Stimulated activated naive CD4-positive, alpha-beta T cell treated with Interleukin-2 at 50 U/mL for 16 hours (primary cell): ENCODE measurements at places on chromosomes 16 and 17.

- DNase-seq, result no peak
Measured at GRCh38 chr16:62738666-62739460, 702.6 kb upstream of the CDH8 start.

DNA sequence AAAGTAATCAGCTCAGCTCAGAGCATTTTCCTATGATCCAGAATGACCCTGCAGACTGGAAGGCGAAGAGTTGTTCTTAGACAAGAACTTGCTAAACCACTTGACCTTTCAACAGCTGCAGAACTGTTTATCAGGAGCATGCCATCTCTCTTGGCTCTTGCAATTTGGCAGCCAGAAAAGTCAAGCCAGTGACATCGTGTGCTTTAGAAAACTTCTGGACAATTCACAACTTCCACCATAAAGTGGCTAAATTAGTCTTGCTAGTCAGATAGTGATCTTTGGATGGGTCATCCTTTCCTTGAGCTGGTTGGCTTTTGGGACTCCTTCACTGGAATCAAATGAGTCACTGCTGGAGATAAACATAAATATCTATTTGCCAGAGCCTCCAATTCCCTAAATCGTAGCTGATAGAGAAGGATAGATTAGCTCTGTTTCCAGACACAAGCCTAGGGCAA, 146.5 kb downstream of the MAP2K6 start:
- DNase-seq, result no peak

GRCh38 chr16:60541535-60541934, 1494.7 kb downstream of the CDH8 start:
- no peak for DNase-seq

DNA sequence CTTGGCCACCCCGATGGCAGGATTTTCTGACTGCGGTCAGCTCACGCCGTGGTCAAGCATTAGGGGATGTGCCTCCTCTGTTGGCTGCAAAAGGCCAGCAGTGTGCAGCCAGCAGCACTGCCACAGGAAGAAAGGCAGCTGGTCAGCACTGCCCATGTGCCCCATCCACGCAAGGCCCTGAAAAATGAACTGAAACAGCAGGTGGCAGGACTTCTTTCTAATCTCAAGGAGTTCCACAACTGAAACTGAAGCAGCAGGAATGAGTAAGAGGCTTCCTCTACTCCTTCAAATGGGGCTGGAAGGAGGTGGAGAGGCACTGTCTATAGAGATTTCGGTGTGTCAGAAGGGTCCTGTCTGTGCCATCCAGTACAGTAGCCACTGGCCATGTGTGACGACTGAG, 3.2 kb downstream of the ZNF500 start:
- no peak for DNase-seq

DNA sequence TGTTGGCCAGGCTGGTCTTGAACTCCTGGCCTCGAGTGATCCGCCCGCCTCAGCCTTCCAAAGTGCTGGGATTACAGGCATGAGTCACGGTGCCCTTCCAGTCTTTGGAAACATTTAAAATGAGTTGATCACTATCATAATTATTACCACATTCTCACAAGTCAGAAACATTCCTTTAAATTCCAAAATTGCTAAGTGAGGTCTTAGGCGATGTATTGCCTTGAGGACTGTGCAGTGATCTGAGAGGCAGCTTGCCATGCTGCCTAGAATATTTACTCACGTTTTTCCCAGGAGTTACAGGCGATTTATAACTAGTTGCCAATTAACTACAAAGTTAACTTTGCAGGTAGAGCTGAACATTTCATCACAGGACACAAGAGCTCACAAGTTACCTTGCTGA, 5.7 kb upstream of the ATXN1L start:
- DNase-seq, result no peak

DNA sequence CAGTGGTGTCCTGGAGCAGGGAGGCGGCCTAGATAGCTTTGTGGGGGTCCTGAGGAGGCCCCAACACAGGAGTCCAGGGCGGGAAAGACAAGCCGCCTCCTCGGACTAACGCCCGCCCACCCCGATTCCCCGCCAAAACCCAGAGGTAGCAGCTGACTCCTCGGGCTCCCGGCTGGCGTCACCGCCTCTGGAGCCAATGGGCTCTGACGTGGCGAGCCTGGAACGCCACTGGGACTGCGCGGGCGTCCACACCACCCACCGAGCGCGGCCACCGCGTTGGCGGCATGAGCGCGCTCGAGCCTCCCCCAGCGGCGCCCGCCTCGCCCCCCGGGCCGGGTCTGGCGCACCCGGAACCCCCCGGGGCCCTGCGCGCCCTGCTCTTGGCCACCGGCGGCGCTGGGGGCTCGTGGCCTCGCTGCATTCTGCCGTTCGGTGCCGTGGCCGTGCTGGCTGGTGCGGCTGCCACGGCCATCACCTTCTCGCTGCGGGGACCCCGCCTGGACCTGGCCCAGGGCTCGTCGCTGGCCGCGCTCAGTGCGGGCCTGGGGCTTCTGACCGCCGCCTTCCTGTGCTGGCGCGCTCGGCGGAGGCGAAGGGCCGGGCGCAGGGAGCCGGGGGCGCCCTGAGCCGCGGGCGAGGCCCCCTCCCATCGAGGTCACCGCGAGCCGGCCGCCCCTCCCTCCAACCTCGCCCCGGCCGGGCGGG, 3.4 kb upstream of the NTN3 start:
- DNase-seq, result no peak

GRCh38 chr16:24499193-24499814, 40.1 kb upstream of the RBBP6 start:
- DNase-seq, result no peak

DNA sequence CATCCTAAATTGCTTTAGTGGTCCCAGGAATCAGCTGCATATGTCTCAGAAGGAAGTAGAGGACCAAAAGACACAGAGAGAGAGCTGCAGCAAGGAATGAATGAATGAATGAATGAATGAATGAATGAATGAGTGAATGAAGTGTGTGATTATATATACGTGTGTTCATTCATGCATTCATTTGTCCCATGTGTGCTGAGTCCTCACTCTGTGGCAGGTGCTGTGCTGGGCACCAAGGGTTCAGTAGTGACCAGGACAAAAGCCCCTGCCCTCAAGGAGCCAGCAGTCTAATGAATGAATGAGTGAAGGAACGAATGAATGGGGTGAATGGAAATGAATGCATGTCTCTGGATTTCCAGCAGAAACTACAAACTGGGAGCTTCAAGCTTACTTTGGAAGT, 9.4 kb downstream of the CNGB1 start:
- no peak for DNase-seq

DNA sequence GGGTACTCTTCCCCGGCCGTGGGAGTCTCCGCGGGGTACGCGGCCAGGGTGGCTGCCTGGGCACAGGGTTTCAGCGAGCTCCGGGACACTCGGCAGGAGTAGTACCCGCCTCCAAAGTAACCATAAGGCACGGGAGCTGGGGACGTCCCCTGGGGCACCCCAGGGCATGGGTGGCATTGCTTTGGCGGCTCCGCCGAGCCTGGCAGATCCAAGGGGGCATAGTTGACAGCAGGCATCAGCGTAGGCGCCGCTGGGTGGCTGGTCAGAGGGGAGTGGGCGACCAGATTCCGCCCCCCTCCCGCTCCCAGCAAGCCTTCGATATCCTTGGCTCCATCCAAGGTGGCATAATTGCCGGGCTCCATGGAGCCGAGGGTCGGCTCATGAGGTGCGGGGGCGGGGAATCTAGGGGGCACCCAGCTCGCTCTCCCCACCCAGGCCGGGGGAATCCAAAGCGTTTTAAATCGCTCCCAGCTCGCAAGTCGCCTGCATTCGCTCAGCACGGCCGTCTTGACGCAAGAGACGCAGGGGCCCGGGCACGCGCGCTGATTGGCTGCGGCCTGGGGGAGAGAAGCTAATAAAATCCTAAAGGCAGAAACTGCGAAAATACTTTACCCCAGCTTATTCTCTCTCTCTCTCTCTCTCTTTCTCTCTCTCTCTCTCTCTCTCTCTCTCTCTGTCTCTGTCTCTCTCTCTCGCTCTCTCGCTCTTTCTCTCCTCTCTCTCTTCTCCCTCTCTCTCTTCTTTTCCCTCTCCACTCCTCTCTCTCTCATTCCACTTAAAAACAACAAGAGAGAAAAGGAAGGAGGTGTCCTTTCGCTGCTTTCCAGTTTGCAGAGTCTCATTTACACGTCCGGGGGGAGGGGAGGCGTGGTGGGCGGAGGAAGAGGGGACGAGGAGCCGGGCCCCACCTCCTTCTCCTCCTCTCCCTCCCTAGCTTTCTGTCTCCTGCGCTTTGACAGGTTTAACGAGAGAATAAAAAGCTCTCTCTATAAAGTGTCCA, at the start of gene HOXB13:
HOXB13 (minus strand) TSS at position 519 of the 1,000 bp plus-strand sequence; CDS start at position 362, 157 bp downstream.
- peak; percentile 12 for DNase-seq

DNA sequence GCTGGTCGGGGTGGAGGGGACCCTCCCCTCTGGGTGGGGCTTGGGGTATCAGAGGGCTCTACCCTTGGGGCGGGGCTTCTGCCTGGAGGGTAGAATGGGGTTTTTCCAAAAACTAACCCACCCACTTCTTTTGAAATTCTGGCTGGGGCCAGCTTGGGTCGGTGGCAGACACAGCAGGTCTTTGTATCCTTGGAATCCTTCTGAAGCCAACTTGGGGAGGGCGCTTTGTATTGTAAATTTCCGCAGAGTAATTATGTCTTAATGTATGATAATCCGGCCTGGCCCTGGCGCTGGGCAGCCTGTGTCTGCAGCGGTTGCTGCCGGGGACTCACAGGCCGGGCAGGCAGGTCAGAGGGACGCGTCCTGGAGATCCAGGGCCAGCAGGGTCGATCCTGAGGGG, 33.9 kb upstream of the GSE1 start:
- DNase-seq, result no peak

DNA sequence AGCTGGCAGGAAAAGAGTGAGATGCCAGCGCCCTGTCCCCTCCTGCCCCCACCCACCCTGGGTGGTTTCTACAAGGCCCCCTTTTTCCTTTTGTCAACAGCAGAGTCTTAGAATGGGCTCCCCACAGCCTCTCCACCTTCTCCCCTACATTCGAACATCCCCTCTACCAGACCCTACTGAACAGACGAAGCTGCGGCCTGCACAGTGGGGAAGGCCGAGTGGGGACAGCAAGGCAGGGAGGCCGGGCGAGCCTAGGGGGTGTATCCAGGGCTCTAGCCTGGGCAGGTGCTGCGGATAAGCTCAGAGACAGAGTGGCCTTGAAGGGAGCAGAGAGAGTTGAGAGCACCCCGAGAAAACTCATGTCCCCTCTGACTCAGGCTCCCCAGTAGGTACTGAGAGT, 7.4 kb downstream of the ZACN start:
- no peak for DNase-seq
